ENCODE measurements at places on chromosomes 5 and 9.

DNA sequence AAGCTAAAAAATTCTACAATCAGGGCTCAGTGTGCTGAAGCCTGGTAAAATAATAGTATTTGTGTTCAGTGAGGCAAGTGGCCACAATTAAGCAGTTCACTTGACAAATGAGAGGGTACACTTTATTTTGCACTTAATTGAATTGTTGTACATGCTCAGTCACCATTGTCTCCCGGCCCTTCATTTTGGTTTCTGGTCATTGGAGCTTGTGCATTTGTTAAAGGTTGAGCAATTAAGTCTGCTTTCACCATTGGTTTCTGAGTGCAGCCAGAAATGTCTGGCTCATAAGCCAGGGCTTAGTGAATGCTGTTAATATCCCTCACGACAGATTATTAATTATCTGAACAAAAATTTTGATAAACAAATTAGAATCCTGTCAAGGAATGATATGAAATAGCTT lies 89.6 kb downstream of the PRDM6 start:
- DNase-seq = no peak

DNA sequence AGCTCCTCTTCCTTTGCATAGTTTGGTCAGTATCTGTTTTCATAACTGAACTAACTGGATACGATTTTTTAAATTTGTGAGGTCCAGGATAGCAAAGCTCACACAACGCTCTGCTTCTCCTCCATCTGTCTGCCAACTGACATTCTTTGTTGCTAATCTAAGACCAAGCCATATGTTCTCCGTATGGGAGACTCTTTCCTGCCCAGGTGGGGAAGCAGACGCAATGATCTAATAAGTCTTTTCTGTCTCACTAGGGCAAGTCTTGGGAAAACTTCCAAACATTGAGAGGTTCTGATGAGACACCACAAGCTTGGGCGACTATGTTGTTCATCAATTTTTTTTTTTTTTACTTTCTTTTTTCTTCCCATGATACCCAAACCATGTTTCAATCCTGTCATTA lies 558.5 kb downstream of the EFNA5 start:
- no peak for DNase-seq

DNA sequence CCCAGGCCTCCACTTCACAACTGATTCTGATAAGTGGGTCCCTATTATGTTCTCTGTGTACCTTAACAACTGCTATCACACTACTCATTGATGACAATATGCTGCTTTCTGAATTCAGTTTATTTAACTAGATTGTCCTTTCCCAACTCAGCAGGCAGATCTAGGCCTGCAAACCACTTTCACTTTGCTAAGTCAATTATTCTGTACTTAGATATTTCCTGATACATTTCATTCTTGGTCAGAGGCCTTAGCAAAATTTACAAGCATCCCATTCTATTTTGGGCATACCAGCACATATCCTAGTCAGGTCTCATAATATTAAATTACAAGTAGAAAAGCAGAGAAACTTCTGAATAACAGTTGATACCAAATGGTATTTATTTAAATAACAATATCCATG lies 235.7 kb upstream of the HAPLN1 start:
- no peak for DNase-seq

- DNase-seq = no peak
These were observed 34.2 kb downstream of the MTAP start for GRCh38 chr9:21836437-21837161.

DNA sequence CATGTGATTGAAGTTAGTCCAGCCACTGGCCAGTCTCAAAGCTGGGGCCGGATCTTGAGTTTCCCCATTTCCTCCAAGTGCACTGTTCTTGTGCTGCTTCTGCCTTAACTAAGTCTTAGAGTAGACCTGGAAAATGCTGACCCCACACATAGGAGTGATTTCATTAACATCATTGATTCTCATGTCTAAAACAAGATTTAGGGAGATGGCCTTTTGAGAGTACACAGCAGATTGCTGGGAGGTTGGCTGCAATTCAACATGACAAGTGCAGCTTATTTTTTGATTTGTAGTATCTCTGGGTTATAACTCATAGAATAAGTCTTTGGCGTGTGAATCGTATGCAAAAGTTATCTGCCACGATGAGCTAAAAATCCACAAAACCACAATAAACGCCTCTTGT lies 131.0 kb downstream of the CMYA5 start:
- DNase-seq = no peak

DNA sequence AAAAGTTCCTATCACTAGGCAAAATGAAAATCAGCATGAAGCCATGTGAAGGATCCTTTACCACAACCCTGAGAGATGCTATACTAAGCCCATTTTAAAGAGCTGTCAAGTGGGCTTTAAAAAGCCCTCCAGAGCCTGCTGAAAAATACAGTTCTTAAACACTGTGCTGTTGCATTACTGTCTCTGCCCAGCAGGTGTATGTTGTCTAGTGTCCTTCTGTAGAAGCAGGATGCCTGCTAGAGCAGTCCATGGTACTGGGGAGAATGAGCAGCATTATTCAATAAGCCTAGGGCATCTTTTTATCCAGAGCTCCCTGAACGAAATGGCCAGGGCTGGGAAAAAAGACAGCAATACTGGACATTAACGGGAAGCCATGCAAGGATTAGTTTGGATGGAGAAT lies 126.2 kb upstream of the PLCXD3 start:
- DNase-seq = no peak

- no peak for DNase-seq
These were observed 218.2 kb upstream of the IL12B start for GRCh38 chr5:159548517-159548916.

GRCh38 chr9:92963831-92964606 lies 16.7 kb downstream of the FGD3 start:
- peak; percentile 89 for DNase-seq

GRCh38 chr9:137488906-137489305 lies 29.8 kb upstream of the NSMF start:
- DNase-seq = no peak

DNA sequence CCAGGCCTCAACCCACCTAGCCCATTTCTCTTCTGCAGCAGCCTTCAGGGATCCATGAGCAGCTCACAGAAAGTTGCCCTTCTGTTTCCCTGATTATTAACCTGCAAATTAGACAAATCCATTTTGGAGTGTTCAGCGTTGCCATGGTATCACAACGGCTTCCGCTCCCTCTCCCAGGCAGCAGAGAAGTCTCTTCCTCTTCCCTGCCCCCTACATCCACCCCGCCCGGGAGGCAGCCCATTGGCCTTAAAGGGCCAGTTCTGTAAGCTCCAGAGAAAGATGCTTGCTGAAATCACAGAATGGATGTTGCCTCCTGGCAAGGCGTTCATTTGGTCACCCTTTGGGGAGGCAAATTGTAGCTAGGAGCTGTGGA lies 47.7 kb upstream of the BOD1 start:
- DNase-seq = peak; percentile 87

GRCh38 chr5:14495301-14495700 lies 86.3 kb upstream of the OTULINL start:
- no peak for DNase-seq

GRCh38 chr5:16049761-16050160 lies 129.8 kb downstream of the MARCHF11 start:
- no peak for DNase-seq

DNA sequence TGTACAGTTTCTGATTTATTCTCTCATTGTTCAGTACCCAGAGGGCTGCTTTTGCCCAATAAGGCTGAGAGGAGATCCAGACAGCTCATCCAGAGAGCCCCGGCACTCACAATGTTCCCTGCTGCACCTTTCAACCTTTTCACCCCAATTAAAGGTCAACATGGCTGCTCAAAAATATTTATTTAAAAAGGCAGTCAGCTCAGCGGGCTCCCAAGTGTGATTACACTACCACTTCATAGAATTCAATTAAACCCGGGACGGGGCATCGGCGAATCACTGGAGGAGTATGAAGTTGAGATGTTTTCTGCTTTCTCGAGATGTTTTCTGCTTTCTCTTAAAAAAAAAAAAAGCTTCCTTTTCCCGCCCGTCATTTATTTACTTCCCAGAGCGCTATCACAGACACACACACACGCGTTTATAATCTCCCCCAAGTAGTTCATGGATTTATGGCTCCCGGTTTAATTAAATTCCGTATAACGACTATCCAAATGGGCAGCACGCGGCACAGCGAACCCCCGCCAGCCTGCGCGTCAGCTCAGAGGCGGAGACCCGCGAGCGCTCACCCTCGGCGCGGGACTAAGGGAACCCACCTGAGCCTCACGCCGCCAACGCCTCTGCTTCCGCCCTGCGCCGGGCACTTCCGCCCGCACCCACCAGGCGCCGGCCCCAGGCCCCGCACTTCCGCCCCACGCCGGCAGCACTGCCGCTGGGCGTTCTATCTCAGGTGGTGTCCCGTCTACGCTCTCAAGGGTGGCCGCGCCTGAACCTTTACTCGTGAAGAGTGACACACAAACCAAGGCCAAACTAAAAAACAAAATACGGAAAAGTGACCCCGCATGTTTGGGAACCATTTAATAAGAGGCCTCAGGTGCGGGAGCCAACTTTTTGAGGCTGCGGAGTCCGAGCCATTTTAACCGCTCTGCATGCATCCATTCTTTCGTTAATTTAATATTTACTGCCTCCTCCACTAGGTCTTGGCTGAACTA lies at the start of gene C5orf63:
Gene C5orf63, minus strand, starts transcription at position 642 of the 986 bp plus-strand sequence. CDS start 14,507 bp downstream, outside the sequence.
- DNase-seq = no peak

DNA sequence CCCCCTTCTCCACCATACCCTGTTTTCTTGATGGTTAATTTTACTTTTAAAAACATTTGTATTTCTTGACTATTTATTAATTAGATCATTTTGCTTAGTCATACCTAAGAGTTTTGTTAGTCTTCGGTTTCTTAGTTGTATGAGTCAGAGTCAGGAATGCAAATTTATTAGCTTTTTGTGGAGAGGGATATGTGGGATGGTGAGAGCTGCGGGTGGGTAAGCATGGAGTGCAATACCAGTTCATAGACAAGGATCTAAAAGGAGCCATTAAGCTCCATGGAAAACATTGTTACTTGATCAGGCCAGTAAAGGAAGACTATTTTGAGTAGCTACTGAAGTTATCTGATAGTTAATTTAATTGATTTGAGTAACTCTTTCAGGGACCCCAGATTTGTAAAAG lies 77.5 kb downstream of the ZSWIM6 start:
- no peak for DNase-seq

- DNase-seq = no peak
These were observed 70.4 kb upstream of the TLE1 start for GRCh38 chr9:81759680-81760215.

DNA sequence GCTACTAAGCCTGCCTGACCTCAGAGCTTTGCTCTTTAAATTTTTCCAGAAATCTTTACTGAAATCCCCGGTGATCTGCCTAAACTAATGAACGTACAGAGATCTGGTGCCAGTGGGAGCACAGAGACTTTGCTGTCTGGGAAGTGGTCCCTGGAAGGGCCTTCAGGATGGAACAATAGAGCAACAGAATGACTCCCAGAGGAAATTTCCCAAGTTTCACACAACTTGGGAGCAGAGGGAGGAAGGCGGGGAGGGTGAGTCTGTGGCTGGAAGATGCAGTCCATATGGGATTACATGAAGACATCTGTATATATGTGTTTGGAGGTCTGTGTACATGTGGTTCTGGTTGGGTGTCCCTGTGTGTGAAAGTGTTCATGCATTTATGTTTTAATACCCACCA lies 638.3 kb downstream of the CCDC171 start:
- DNase-seq = no peak

- DNase-seq = no peak
These were observed 305.9 kb downstream of the SLIT3 start for GRCh38 chr5:168995024-168995423.

DNA sequence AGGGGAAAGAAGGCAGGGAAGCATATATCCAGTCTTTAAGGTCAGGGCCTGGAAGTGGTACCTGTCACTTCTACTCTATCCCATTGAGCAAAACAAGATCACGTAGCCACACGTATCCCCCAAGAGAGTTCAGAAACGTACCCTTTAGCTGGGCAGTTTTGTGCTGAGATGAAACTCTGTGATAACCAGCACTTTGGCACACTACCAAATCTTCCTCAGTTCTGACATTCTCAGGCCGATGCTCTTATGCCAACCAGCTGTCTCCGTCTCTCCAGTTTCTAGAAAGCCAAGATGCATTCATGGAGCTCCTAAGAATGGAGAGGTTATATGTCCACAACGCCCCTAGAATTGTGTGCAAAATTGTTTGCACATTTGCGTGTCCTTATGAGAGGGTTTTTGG lies 176.6 kb upstream of the MSX2 start:
- DNase-seq = peak; percentile 6

DNA sequence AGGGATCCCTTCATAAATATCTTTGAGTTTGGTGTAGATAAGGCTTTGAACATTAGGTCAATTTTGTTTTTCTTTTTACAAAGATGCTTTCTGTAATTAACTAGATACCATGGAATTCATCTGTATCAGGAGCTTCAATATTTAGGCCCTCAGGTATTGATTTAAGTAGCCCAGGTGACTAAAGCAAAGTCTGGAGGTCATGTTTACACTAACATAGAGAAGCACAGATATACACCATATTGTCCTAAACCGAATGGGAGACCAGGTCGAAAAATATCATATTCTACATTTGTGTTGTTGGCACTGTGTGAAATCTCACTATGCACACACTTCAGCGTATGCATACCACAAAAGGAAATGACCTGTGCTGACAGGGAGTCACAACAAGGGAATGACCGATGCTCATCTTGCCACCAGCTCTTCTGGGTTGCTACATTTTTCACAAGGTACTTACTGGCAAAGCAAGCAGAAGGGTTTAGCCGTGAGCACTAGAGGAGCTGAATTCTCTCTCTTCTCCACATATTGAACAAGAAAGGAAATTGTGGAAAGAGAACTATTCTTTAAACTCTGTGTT lies 98.5 kb upstream of the IL7R start:
- no peak for DNase-seq

DNA sequence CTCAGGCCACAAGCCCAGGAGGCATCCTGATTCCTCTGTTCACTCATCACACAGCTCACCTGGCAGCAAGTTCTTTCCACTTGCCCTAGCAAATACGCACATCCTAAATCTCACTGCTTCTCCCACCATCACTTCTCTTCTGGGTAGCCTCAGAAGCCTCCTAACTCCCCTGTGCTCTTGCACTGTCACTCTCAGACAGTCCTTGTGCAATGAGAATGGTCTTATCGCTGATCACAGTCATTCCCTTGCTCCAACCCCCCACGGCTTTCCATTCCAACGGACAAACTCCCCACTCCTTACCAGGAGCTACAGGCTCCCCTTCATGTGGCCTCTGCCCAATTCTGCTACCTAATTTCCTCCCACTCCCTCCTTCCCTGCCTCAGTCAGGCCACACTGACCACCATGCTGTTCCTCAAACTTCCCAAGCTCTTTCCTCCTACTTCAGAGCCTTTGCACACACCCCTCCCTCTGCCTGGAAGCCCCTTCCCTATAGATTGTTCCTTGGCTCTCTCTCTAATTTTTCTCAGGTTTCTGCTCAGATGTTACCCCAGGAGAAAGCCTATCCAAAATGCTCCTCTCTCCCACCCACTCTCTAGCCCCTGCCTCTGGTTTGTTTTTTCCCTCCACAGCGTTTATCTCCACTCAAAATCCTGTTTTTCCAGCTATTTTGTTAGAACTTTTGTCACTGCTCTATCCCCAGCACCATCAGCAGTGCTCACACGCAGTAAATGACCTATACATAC lies 34.1 kb upstream of the TNFAIP8 start:
- DNase-seq = no peak

GRCh38 chr9:16652582-16652981 lies 217.9 kb downstream of the BNC2 start:
- DNase-seq = no peak

Data from mesenteric fat pad (tissue), 1 donor.